ENCODE measurements at places on chromosomes 1 and 21. TPM values are rescaled to one million over a fixed set of nuclear protein-coding genes. Genes with fewer than 3 reads are reported as not detected.

- no peaks in the 10 kb centered on the region for H3K27me3 ChIP-seq
- no peaks in the 10 kb centered on the region for H3K36me3 ChIP-seq
- no peak overlapping the region for H3K4me3 ChIP-seq
- H3K4me1 ChIP-seq = peaks cover 5% of the 10 kb centered on the region
- no peak for DNase-seq
These were observed 5.7 kb downstream of the DOCK7 start for GRCh38 chr1:62682531-62682930.

DNA sequence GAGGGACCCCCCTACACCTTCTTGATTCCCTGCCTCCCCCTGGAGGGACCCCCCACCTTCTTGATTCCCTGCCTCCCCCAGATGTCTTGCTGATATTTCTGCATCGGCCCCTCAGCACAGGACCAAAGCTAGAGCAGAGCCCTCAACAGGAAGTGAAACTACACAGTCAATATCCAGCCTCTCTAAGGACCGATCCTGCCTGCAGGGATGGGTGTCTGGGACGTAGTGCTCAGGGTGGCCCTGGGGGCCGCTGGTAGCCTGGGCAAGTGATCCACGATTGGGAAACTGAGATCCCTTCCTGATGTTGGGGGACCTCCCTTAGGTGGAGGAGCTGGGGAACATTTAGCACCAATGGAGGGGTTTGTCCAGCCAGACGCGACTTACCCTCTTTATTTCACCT is 3.9 kb upstream of the LEFTY2 start:
- no peak overlapping the region for H3K27ac ChIP-seq
- H3K36me3 ChIP-seq = no peaks in the 10 kb centered on the region
- H3K4me3 ChIP-seq = no peak overlapping the region
- peaks cover 10% of the 10 kb centered on the region for H3K4me1 ChIP-seq
- no peaks in the 10 kb centered on the region for H3K27me3 ChIP-seq

DNM3 gene
- 5.1 TPM for total RNA-seq

AADACL4 gene
- total RNA-seq = not detected

GRCh38 chr1:116254776-116255175 is 118.3 kb upstream of the ATP1A1 start:
- DNase-seq = no peak
- H3K27me3 ChIP-seq = no peaks in the 10 kb centered on the region
- no peaks in the 10 kb centered on the region for H3K4me1 ChIP-seq
- no peak overlapping the region for H3K27ac ChIP-seq
- no peaks in the 10 kb centered on the region for H3K36me3 ChIP-seq

DNA sequence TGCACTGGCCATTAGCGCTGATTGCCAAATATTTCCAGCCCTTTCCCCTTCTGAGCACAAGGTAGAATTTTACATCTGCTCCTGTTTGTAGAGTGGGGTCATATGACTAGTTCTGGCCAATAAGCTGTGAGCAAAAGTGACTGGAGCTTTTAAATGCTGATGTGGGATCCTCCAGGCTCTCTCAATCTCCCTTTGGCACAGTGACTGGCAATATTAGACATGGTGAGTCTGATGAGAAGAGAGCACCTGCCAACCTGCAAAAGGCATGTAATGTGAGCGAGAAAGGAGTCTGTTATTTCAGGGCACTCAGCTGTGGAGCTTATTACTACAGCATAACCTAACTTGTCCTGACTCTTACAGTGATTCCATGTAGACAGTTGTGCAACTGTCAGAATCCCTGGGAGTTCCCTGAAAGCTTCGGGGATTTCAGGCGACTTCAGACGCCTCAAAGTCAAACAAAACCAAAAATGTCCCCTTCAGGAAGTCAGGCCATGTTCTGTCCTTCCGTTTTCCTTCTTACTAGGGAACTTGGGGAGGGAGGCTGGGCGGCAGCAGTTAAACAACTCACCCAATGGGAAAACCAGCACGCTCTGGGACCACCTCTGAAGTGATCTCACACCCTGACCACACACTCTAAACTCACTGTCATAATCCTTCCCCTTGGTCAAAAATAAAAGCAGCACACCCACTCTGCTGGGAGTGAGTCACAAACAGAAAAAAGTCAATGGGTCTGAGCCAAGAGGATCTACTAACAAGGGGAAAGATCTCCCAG is 3.6 kb upstream of the RASSF5 start:
- DNase-seq = no peak
- H3K4me3 ChIP-seq = no peak overlapping the region
- H3K4me1 ChIP-seq = no peaks in the 10 kb centered on the region
- H3K27me3 ChIP-seq = no peaks in the 10 kb centered on the region
- H3K36me3 ChIP-seq = no peaks in the 10 kb centered on the region

HES2 gene
- not detected for total RNA-seq

DNA sequence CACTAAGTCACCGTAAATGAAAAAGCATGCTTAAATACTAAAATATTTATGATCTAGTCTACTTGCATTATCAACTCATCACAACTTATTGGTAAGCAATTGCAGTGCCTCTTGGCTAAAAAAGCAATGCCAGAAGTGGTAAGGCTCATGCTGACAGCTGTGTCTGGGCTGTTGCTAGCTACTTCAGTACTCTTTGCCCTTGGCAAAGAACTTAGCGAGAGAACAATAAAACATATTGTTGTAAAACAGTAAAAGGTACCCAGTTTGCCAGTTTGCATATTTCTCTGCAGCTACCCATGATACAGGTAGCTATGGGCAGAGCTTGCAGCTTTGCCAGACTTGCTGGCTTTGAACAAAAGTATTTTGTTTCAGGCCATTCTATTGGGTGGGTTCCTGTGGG is 73.1 kb downstream of the ATP6V1G3 start:
- H3K4me3 ChIP-seq = no peak overlapping the region
- DNase-seq = no peak
- H3K27me3 ChIP-seq = no peaks in the 10 kb centered on the region
- H3K4me1 ChIP-seq = no peaks in the 10 kb centered on the region
- no peak overlapping the region for H3K27ac ChIP-seq
- no peaks in the 10 kb centered on the region for H3K36me3 ChIP-seq

DNA sequence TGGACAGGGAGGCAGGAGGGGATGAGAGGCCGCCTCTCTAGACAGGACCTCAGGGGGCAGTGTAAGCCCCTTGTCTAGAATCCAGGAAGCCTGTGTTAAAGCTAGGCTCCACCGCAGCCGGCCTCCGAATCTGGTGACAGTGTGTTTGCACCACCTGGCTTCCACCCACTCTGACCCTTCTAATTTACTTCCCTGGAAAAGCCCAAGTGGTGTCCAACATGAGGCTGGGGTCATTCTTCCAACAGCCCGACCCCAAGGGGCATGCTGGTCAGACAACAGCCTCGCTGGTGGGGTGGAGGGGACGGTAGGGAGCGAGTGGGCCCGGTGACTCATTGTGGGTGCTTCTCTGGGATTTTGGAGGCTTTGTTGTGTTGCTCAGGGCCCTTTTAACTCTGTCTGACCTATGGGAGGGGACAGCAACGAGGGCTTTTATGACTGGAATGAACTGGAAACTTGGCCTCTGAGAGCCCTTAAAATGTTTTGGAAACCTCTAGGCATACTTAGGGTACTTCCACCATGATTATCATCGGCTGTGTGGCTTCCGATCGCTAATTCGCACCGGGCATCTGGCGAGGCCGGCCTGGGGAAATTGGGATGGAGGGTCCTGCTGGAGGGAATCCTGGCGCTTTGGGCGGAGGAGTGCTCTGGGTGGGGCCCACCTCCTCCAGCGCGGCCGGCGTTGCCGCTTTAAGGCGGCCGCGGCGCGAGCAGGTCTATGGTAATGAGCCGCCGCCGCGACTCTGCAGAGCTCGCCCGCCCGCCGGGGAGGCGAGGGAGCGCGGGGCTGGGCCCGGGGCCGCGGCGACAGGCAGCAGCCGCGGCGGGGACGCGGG is at the start of gene CELSR2:
TSS of gene CELSR2 (plus strand) at position 743 of the 833 bp plus-strand sequence. CDS start 541 bp downstream, outside the sequence.
- peaks cover 5% of the 10 kb centered on the region for H3K4me1 ChIP-seq
- peak within 1 kb of the TSS; percentile 40 for H3K27ac ChIP-seq

NCDN gene
- total RNA-seq = 9.9 TPM

DNA sequence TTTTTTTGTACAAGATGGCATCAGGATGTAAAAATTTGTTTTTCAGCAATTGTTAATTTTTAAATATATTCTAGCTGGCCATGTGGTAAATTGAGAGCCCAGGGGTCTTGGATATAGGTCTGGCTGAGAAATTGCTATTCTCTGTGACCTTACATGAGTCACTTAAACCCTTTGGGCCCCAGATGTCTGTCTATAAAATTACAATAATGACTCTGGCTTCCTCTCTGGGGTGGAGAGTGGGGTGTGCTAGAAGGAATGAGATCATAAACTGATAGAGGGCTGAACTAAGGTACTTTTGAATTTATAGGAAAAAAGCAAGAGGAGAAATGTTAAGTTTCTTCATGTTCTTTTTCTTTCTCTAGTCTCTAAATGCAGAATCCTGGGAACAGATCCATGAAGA is 12.4 kb upstream of the TCHH start:
- H3K36me3 ChIP-seq = no peaks in the 10 kb centered on the region
- DNase-seq = no peak
- H3K27me3 ChIP-seq = peaks cover 15% of the 10 kb centered on the region
- no peaks in the 10 kb centered on the region for H3K4me1 ChIP-seq
- H3K4me3 ChIP-seq = no peak overlapping the region
- no peak overlapping the region for H3K27ac ChIP-seq

GRCh38 chr1:9481048-9481447 is 58.2 kb upstream of the SLC25A33 start:
- no peaks in the 10 kb centered on the region for H3K27me3 ChIP-seq
- no peaks in the 10 kb centered on the region for H3K36me3 ChIP-seq
- DNase-seq = no peak

GRCh38 chr21:41770901-41771624 is 4.2 kb upstream of the RIPK4 start:
- H3K27ac ChIP-seq = no peak overlapping the region
- H3K27me3 ChIP-seq = peaks cover 29% of the 10 kb centered on the region
- peak; percentile 27 for DNase-seq
- no peaks in the 10 kb centered on the region for H3K36me3 ChIP-seq

- no peak for DNase-seq
- no peaks in the 10 kb centered on the region for H3K27me3 ChIP-seq
- H3K4me3 ChIP-seq = peak within 1 kb of the TSS; percentile 94
- no peaks in the 10 kb centered on the region for H3K4me1 ChIP-seq
These were observed at the start of gene SMG7 for GRCh38 chr1:183472488-183473216. TSS of gene SMG7 (plus strand) at chr1:183472499. CDS start at chr1:183472621, 122 bp downstream.

PGBD5 gene
- total RNA-seq = 0.59 TPM

DNA sequence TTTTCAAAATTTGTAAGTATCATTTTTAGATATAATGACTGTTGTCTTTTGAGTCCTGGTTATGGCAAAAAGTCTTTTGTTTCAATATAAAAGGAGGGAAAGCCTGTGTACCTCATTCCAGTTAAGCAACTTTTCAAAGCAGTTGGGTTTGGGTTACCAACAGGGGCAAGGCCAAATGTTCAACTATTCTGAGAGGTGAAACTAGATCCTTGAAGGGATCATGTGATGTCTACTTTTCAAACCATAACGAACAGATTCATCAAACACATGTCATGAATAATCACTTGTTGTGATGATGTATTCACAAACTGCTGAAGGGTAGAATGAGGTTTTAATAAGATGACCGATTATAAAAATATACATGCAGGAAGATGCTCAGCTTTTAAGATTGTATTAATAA is 171.3 kb downstream of the HHAT start:
- no peak for DNase-seq
- H3K4me3 ChIP-seq = no peak overlapping the region

DNA sequence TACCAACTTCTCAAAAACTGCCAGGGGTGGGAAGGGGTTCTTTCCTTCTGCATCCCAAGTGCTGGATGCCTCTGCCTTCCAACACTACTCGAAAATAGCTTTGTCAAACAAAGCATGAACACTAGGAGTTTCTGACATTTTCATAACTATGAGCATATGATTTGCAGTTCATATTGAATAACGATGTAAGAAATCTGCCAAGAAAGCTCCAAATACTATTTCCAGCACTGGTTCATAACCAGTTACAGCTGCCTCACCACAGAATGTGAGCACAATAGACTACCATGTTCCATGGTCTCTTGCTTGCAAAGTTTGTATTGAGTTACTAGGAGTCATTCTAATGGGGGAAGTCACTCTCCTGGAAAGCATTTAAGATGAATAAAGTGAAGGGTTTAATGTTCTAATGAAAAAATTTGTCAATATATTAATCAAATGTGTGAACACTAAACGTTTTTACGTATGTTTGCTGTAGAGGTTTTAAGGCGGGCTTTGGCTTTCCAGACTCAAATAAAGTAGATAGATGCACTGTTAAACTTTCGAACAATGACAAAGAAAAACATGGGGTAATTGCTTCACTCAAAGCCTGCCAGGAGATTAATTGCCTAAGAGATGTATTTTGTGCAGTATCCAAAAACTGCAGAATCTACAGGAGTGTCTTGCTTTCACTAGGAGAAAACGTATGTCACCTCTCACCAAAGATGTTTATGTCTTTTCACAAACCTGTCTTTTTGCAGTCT is 78.6 kb upstream of the UBE2U start:
- H3K4me1 ChIP-seq = peaks cover 3% of the 10 kb centered on the region
- no peak for DNase-seq
- no peak overlapping the region for H3K27ac ChIP-seq
- H3K4me3 ChIP-seq = no peak overlapping the region
- H3K36me3 ChIP-seq = no peaks in the 10 kb centered on the region

CALML6 gene
- 1.2 TPM for total RNA-seq

THEM5 gene
- total RNA-seq = not detected

GRCh38 chr21:38438462-38438893 is 59.8 kb downstream of the ERG start:
- DNase-seq = no peak
- no peaks in the 10 kb centered on the region for H3K4me1 ChIP-seq
- no peak overlapping the region for H3K27ac ChIP-seq

DNA sequence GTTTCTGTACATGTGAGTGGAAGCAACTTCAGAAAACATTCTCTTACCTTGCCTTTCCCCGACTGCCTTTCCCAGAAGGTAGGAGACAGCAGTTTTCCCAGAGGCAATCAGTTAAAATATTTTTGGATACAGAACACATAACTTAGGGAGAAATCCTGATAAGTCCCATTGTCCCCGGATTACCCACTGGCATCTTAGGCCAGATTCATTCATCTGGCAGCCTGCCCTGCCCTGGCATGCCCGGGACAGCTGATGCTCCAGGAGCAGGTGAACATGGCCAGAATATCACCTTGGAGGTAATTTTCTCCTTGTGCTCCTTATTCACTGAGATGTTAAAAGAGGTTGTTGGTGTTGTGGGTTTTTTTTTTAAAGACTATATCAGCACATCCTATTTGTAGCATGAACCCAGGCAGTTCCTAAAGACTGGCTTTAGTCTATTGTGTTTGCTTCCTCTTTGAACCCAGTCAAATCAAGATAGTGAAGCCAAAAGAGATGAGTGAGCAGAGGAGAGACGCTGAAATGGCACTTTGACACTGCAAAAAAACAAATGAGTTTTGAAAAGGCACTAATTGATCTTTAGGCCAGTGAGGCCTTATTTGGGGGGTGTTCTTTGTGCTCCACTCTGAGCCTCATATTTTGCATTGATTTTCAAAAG is 139.6 kb downstream of the PLPP3 start:
- no peaks in the 10 kb centered on the region for H3K4me1 ChIP-seq
- no peak for DNase-seq
- H3K4me3 ChIP-seq = no peak overlapping the region
- no peaks in the 10 kb centered on the region for H3K27me3 ChIP-seq
- H3K27ac ChIP-seq = no peak overlapping the region
- H3K36me3 ChIP-seq = no peaks in the 10 kb centered on the region
